ENCODE measurements at places on chromosomes 2 and 18.

DNA sequence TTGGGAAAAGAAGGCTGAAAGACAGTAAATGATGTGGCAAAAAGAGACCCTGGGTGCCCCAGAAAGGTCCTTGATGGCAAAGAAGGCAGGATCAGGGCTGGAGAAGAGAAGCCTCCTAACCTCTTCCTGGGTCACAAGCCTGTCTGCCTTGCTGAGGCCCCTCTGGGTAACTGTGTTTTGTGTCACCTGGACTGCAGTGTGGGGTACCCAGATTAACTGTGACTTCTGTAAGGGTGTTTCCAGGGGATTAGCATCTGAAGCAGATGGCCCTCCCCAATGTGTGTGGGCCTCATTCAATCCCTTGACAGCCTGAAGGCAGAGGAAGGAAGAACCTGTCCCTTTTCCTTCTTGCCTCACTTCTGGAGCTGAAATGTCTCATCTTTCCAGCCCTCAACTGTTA is 35.6 kb upstream of the APCDD1 start:
- DNase-seq, result no peak

DNA sequence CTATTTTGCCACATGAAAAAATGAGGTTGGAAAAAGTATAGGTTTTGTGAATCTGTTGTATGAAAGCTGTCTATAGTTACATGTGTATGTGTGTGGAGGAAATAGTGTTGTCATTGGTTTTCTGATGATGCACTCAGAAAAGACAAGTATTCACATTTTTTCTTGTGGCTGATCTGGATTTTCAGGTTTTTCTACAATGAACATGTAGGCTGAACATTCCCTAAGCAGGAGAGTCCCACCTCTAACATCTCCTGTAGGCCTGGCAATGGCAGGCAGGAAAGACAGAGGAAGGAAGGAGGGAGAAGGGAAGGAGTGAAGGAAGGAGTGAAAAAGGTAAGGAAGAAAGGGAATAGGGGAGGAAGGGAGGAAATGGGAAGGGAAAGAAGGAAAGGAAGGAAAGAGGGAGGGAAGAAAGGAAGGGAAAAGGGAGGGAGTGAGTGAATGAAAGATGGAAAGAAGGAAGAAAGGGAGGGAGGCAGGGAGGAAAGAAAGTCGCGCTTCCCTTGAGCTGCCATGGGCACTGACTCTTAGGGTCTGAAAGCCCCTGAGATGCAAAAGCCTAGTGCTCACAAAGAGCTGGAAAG is 495 bp upstream of the IL36RN start:
- no peak for DNase-seq

- no peak for DNase-seq
These were observed 51.3 kb downstream of the ACSL3 start for GRCh38 chr2:222912117-222912516.

DNA sequence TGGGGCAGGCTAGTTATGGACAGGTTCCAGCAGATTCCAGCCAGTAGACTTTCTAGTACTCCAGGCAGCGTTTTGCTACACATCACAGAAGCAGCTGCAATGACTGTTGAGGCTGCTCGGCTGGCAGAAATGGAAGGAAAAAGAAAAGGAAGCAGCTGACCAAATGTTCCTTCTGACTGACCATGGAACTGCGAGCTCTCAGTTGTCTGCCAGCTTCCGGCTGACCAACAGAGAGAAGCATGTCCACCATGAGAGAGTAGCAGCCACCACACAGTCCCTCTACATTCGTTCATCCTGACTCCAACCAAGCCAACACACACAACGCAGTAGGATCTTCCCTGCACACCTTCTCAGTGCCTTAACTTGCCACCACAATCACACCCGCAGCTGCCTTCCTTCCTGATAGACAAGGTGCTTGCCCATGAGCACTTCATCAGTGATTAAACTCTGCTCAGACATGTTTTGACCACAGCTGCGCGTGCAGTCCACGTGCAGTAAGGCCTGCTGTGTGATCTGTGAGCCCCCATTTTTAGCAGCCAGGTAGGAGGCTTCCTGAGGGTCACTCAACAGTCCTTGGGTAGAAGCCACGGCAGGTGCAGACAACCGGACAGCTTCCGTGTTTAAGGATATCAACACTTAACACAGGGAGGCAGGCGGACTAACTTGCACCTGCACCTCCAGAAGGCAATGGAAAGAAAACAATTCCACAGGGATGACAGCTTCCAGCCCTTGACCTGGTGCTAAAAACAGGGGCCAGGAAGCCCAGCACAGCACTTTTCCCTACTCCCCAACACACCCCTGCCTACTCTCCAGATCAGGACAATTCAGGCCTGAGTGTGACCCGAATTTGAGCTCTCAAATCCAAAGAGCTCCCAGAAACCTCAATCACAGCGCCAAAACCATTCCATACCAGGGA is 996 bp downstream of the TGFBRAP1 start:
- DNase-seq, result peak; percentile 39

DNA sequence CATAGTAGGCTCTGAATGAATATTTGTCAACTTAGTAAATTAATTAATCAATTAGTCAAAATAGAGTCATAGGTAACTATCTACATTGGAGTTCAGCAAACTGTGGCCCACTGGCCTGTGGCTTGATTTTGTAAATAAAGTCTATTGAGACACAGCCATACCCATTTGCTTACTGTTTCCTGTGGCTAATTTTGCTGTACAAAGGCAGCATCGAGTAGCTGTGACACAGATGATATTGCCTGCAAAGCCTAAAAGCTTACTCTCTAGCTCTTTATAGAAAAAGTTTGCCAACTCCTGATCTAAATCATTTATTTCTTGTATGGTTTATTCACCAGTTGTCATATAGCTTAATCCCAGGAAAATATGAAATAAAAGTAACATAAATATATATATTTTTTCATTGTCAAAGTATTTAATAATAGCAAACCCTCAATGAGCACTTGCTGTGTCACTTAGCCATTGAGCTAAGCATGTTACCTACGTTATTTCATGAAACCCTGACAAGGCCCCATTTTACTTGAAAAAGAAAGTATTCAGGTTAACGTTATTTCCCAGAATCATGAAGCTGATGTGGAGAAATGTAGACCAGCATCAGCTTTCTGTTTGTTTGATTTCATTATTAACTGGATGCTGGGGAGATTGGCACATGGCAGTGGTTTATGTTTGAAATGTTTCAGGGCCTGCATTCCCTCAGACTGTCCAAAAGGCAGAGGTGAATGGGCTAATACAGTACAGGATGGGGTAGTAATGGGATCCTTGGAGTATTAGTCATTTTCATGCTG is 69.6 kb downstream of the ICOS start:
- DNase-seq, result no peak

GRCh38 chr18:74682141-74682990 is 84.7 kb downstream of the ZNF407 start:
- no peak for DNase-seq

- no peak for DNase-seq
These were observed 144.0 kb downstream of the BCL11A start for GRCh38 chr2:60409531-60409871.

DNA sequence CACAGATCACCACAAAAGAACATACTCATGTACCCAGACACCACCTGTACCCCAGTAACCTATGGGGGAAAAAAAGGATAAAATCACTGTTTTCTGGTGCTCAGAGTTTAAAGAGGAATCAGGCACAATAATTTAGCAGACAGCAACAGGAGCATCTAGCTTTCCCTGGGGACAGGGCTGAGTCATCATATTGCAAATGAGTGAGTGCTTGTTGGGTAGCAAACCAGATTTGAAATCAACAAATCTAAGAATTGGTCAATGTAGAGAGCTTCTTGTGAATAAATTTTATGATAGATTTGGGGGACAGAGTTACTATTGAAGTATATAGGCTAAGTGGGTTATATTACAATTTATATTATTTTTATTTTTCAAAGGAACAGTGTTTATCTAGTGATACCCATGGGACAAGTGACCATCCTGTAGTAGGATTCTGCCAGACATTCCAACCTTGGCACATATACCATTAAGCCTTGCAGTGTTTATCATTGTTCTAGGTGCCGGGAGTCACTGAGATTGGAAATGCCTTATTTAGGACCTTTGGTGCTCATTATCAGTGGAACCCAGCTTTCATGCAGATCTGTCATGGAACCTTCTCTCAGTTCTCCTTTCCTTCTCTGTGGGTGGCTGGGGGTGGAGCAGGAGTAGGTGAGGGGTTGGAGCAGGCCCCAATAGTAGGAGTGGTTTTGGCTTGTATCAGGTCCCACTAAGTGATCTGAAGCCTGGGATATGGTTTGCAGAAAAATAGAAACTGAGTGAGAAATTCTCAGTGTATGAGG is 117.2 kb downstream of the CERS6 start:
- no peak for DNase-seq

All from stimulated activated CD8-positive, alpha-beta memory T cell treated with anti-CD3 and anti-CD28 coated beads, Interleukin-4, amount 100 ng/mL, for 48 hours (primary cell).